ENCODE measurements at places on chromosomes 3 and 15. TPM values are rescaled to one million over a fixed set of nuclear protein-coding genes. Genes with fewer than 3 reads are reported as not detected.

The SUMF1 gene
- total RNA-seq, result 43.3 TPM

The FOXL2 gene
- not detected for total RNA-seq

The CISH gene
- total RNA-seq, result 1.4 TPM

The ZIC4 gene
- total RNA-seq, result not detected

The C2CD4B gene
- not detected for total RNA-seq

The EHHADH gene
- 11.7 TPM for total RNA-seq

The GOLGA8T gene
- not detected for total RNA-seq

The NCKIPSD gene
- total RNA-seq, result 8.1 TPM

The SLC2A2 gene
- total RNA-seq, result not detected

The SLC28A2 gene
- total RNA-seq, result not detected

The TIMP4 gene
- total RNA-seq, result 12.3 TPM

The SAMMSON gene
- not detected for total RNA-seq

The LRRC3B gene
- total RNA-seq, result not detected

The KCNAB1 gene
- total RNA-seq, result 9.2 TPM

The ADAMTS17 gene
- total RNA-seq, result not detected
